ENCODE measurements at places on chromosomes 7 and 10.

- DNase-seq = no peak
Measured at GRCh38 chr10:77007834-77008233, 629.8 kb downstream of the KCNMA1 start.

DNA sequence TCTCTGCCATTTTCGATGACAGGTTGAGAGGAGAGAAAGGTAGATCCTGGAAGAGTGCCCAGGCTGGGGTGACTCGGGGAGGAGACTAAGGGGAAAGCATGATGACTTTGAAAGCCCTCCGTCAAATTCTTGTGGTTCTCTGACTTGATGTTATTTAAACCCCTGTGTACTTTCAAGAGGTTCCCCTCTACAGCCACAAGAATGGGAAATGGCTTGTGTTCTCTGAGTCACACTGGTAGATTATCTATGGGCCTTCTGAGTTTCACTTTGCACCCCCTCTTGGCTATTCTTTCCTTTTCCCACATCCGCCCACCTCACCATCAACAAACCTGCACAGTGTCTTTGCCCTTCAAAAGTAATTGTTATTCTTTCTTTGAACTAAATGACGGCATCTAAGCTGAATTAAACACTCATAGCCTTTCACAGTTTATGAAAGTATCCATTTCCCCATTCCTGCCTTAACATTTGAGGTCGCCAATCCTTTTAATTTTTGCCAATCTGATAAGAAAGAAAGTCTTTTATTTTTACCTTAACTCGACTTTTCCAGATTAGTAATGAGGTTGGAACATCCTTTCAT is 24.1 kb downstream of the PRF1 start:
- DNase-seq = peak; percentile 75

DNA sequence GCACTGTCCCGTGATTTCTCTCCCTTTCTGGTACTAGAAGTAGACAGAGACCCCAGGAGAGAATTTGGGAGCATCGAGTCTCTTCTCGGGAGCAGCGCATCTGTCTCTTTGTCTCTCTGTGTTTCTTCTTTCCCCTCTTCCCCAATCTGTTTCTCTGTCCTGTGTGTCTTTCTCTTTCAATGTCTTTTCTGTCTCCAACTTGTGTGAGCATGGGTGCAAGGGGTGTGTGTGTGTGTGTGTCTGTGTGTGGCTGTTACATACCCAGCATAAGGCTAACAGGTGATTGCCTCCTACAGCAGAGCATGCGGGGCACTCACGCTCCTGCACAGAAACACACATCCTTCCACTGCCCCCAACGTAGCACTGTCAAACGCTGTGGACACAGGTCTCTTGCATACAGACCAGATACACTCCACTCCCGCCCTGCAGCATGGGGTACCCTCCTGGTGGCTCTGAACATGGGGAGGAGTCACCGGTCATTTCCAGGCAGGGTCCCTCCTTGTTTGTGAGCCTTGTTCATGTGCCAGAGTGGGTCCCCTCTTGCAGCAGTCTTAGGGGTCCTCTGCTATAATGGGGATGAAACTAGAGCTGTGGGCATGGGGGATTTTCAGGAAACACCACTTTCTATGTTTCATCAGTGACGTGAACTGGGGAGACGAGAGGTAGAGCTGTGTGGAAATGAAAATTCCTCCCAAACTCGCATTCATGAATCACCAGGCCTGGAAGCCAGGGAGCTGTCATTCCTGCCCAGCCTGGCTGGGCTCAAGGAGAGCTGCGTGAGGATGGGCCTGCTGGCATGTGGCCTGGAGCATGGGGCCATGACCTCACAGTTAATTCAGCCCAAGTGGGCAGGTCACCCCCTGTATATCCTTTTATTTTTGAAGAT is 980 bp downstream of the ADAMTS14 start:
- DNase-seq = no peak

DNA sequence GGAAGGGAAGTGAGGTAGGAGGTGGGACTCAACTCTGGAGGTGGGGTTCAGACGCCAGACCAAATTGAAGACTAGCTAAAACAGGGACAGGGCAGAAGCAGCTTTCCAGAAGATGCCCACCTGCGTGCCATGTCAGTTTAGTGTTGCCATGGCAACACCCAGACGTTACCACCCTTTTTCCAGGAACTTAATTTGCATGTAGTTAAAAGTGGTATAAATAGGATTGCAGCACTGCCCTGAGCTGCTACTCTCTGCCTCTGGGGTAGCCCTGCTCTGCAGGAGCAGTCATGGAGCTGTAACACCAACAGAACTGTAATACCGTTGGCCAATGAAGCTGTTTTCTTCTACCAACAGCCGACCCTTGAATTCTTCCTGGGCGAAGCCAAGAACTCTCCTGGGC is 93.8 kb downstream of the PRKCQ start:
- DNase-seq = no peak

- no peak for DNase-seq
Measured at GRCh38 chr7:6446838-6447580, 745 bp downstream of the DAGLB start.

DNA sequence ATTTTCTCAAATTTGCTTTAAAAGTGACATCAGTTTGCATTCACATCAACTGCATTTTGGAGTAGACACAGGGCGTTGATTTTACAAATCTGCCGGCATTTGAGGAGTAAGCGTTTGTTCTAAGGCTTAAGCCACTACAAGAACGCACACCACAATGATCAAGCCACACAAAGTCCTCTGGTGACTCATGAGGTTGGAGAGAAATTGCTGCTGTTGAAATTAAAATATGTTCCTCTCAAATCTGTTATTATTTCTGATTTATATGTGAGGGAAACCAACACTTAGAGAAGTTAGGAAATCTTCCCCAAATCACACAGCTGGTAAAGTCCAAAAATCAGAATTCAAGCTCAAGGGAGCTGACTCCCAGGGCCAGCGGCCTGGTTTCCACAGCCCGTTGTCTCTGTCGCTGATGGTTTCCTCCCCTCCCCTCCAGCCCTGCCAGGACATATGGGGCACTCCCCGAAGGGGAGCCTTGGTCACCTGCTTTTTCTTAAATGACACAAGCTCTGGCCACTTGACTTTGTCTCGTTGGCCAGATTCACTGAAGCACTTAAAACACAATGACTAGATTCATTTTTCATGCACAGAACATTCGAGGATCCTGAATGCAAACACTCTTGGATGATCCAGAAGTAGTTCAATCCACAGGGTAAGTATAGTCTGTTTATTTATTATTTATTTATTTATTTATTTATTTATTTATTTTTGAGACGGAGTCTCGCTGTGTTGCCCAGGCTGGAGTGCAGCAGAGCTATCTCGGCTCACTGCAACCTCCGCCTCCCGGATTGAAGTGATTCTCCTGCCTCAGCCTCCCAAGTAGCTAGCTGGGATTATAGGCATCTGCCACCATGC is 29.2 kb upstream of the KLF6 start:
- DNase-seq = no peak

GRCh38 chr10:7955446-7955845 is 99.0 kb upstream of the GATA3 start:
- DNase-seq = no peak

DNA sequence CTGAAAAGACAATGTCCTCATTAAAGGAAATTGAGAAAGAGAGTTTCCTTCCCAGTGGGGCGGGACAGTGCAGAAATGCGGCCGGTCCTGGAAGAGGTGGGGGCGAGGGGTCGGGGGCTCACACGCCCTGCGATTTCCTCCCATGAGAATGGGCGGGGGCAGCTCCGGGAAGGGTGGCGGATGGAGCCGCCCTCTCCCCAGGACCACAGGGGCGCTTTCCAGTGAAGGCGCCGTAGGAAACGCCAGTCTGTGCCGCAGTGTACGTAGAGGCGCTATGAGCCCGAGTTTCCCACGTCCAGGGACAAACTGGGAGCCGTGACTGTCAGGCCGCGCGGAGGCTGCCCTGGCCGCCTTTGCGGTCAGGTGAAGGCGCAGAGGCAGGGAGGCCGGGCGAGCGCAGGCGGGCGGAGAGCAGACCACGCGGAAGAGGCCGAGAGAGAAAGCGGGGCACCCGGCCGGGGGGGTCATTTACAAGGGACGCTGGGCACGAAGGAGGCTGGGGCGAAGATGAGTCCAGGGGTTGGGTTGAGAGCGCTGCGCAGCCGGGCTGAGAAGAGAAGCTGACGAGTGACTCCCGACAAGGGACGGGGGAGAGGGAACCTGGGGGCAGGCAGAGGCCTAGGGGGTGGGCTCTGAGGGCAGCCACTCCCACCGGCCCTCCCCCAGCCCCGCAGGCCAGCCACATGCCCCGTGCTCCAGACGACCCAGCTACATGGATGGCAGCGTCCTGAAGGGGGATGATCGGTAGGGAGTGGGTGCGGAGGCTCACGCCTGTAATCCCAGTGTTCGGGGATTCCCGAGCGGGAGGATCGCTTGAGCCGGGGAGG is 45.0 kb downstream of the ALOX5 start:
- DNase-seq = peak; percentile 63

GRCh38 chr10:110842326-110842904 is 29.3 kb upstream of the PDCD4 start:
- DNase-seq = no peak

GRCh38 chr10:30959836-30960210 is 71.8 kb downstream of the ZNF438 start:
- no peak for DNase-seq

All from hematopoietic multipotent progenitor cell (in vitro differentiated cells).